CD4-positive, alpha-beta T cell treated with Interleukin-17A for 4 hours (primary cell): ENCODE measurements at places on chromosomes 2 and 18.

- DNase-seq, result no peak
Measured at GRCh38 chr18:54742659-54743604, 85.3 kb upstream of the RAB27B start.

DNA sequence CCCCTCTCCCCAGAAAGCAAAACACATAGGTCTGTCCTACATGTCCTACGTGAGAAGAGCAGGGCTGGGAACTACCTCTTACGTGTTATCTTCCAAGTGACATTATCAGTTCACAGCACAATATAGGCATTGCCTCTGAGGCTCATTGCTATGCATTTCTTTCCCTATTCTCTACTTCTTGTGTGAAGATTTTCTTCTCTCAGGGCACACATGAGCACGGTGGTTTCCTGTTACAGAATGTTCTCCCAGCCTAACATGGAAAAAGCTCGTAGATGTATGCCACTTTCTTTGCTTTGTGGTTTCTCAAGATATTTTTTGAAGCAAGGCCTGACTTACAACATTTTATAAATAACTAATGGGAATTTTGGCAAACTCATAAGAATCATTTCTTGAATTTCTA lies 19.4 kb upstream of the DSC3 start:
- no peak for DNase-seq

GRCh38 chr2:144460727-144461307 lies 59.1 kb downstream of the ZEB2 start:
- no peak for DNase-seq

GRCh38 chr2:180970016-180970415 lies 10.4 kb upstream of the UBE2E3 start:
- DNase-seq, result no peak

DNA sequence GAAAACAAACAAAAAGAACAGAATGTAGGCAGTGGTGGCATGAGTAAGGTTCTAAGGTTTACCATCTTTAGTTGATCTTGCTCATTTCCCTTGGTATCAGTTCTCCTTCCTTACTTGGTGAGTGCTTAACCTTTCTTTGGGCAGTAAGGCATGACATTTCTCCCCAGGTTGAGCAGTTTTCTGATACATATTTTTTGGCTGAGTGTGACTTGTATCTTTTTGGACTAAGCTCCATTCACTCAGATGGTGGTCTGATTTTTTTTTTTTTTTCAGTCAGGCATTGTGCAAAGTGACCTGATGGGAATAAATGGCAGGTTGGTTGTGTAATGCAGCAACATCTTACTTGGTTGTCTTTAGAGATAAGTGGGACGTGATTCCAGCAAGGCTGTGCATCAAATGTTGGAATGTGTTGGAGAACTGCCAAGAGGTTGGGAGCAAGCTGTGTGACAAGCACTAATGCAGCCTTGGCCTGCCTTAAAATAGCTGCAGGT lies 15.1 kb downstream of the SPTBN1 start:
- no peak for DNase-seq

DNA sequence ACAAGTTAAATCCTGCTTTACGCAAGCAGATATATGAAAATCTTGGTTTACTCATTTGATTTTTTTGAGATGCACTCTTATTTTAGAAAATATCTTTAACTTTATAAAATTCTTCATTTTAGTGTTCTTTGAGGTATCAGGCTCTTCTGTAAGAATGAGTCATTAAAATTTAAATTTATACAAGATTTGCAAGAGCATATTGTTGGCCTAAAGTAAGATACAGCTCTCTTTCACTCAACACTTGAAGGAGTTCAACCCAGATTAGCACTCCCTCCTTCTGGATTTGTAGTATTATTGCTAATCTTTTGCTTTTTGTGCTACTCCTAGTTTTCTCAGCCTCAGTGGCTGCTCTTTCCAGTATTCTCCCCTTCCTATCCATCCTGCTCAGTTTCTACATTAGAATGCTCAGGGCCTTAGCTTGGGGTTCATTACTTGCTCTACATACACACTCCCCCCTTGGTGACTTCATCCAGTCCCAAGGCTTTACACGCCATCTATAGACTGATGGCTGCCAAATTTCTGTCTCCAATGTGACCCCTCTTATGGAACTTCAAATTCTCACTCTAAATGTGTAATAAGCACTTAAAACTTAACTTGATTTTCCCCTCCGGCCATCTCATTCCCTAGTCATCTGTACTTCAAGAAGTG lies 425.3 kb upstream of the FANCL start:
- no peak for DNase-seq

DNA sequence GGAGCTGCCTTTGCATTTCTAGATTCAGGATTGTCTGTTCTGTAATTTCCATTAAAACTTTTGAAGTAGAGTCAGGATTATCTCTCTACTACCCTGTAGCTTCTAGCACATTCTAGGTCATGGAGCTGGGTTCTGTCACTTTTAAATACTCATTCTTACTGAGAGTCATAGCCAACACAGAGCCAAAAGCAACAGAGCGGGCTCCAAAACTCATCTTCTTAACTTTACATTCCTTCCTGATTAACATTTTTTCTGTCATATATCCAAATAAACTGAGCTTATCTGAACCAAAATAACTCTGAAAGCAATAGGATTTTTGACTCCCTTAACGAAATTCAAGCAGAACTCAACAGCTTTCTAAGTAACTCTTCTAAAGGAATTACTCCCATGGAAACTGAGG lies 12.9 kb downstream of the PREPL start:
- no peak for DNase-seq

DNA sequence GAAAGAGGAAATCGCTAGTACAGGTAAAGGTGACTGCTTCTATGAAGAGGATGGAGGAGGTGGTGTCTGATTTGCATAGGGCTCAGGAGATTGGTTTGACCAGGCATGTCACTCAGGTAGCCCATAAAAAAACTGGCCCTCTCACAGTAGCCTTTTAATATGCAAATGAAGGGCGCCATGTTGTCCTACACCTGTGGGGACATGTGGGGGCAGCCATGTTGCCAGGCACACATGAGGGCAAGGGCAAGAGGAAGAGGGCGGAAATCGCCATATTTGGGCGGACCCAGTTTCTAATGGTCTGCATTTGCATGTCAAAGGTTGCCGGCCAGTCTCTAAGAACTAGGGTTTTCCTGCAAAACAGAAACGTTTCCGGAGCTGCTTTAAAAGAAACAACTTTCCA lies 1330.6 kb downstream of the DSC3 start:
- DNase-seq, result no peak

GRCh38 chr2:102753563-102754159 lies 8.2 kb upstream of the TMEM182 start:
- DNase-seq, result peak; percentile 37

DNA sequence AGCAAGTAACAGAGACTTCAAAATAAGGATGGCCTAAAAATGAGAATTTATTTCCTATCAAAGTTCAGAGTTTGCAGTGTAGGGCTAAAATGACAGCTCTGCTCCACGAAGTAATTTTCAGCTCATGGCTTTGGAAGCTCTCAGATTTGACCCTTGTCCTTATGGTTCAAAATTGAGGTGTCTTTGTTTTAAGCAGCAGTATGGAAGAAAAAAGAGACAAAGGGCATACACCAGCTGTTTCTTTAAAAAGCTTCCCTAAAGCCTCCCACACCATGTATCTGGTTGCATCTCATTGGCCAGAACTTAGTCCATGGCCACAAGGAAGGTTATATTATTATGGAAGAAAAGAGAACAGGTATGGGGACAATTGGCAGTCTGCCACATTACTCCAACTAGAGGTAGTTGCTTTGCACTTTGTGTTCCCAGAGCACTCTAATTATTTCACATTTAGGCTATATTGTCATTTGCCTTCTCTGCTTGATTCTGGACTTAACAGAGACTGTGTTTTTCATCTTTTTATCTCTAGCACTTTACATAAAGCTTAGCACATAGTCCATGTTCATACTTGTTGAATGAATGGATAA lies 180.4 kb downstream of the MCFD2 start:
- DNase-seq, result no peak

DNA sequence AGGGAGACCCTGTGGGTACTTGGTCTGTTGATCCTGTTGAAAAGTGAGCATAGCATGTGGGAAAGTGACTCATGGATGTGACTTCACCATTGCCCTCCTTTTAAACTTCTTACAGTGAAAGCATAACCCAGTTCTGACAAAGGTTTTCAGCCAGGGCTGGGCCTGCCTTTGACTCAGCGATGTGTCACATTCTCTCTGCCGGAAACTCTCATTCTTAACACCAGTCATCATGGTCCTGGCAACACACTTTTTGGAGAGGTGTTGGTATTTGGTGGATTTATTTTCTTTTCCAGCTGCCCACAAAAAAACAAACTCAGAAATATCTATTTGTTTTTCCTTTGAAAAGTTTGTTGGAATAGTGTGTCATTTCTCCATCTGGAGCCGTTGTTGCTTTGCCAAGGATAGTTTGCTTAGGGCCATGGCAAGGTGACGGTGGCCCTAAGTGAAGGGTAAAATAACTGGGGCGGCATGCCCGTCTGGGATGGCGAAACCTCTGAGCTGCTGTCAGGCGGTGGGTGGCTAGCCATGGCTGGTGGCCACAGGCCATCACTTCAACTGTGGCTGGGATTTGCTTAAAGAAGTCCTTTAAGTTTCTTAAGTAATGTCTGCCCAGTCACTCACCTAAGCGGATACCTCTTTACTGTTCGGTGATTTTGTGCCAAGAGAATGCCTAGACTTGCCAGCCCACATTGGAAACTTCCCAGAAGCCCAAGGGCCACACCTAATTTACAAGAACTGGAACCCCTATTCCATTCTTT lies 123.3 kb downstream of the LTBP1 start:
- DNase-seq, result no peak

DNA sequence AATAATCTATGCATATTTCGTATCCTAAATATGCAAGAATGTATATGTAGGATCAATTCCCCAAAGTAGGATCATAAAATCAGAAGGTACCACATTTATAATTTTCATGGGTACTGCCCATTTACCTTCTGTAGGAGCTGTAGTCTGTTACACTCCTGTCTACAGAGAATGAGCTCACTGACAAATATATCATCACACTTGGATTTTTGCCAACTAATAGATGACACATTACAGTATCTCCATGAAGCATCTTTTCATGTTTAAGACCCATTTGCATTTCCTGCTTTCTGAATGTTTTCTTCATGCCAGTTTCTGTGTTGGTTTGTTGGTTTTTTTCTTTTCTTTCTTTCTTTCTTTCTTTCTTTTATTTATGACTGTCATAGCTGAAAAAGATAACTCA lies 70.9 kb upstream of the EML6 start:
- DNase-seq, result no peak

GRCh38 chr18:8661754-8662559 lies 43.4 kb upstream of the MTCL1 start:
- no peak for DNase-seq

DNA sequence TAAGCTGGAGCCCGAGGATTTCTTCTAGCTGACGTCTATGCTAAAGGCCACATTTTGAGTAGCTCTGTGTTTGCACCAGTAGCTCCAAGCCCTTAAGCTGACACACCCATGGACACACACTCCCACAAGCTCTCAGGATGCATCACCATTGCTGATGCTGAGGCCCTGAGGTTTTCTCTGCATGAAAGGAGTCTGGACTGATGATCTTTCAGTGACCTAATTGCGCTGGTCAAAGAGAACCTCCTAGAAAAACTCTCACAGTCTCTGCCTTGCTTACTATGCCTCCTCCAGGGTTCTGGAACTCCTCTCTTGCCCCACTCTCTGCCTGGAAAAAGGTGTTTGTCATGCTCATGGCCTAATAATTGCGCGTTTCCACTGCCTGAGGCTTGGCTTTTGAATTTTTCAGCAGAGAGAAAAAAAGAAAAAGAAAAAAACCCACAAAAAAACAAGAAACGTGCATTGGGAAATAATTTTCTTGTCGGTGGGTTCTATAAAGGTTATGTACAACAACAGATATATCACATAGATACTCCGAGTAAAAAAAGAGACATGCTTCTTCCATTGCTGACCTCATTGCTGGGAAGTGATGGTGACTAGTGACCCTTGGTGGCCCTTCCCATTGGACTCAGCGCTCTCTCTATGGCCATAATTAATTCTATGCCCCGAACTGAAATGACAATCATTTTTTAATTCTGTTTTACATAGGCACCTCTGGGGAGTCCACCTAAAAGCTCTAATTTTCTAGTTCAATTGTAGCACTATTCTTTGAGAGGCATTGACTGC lies 297.0 kb downstream of the TDRD15 start:
- no peak for DNase-seq

DNA sequence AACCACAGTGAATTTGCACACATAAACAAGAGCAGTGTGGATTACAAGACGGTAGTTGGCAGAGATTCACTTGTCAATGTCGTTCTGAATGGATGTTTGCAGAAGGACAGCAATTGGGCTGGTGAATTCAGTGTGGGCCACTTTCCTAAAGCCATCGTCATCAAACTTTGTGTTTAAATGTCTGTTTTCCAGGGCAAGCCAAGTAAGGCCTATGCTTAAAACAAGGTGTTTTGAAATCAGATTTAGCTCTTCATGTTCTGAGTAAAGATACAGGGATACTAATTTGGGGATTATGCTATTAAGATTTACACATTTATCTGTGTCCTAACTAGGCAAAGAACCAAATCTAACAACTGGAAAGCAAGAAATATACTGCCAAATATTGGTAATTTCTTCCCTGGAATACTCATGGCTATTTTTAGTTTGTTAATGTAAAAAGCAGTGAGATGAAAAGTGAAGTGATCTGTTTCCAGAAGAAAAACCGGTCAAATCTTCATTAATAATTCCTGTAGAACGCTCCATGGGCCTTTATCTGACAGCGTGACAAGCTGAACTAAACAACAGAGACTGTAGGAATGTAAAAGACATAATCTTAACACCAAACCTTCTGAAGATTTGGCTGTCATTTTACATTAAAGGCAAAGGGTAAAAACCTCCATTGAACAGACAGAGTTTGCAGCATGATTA lies 175.7 kb downstream of the ICOS start:
- no peak for DNase-seq

DNA sequence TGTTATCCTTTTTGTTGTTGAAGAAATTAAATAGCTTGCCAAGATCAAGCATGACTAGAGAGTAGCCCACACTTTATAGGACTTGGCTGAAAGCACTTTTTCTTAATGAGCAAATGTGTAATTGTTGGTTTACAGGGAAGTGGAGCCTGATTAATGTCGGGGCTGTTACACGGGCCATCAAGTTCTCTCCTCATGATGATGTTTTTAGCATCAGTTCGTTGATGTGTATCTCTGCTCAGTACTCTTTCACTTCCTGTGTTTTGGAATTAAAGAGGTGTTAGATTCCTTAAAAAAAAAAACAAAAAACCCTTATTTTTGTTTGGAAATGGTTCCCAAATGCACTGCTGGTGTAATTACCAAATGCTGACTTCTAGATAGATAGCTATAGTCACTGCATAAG lies 114.2 kb downstream of the PTPRM start:
- no peak for DNase-seq
